ENCODE measurements at places on chromosomes 4 and X. TPM values are rescaled to one million over a fixed set of nuclear protein-coding genes. Genes with fewer than 3 reads are reported as not detected.

Gene F11
- not detected for total RNA-seq

Gene ARR3
- not detected for total RNA-seq

Gene C4orf46
- 4.0 TPM for total RNA-seq

DNA sequence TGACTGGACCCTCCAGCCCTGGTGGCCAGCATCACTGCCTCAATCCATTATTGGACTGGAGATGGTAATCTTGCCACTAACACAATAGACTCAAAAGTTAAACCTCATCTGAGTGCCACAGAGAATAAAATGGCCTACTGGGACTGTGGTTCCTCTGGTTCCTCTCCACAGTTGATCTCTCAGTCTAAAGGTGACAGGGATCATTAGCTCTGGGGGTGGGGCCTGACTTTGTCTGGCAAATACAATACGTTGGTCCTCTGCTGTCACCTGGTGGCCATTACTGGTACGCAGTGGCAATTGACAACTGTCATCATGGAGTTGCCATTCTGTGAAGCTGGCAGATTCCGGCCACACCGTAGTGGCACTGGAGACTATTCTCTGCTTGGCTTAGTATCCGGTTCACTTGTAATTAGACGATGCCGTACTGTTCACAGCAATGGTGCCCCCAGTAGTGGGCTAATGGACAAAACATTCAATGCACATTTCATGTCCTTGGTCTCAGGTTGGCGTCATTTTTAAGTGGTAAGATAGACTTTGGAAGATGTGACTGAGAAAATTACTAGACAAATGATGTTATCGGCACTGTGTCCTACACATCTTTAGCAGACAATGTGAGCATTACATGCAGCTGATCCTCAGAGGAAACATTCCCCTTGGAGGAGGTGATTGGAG, 6.7 kb downstream of the FGFBP2 start:
- DNase-seq: peak; percentile 67
- H3K4me3 ChIP-seq: no peak overlapping the region
- no peak overlapping the region for H3K27ac ChIP-seq
- no peaks in the 10 kb centered on the region for H3K27me3 ChIP-seq

Data from CD4-positive, alpha-beta memory T cell (primary cell).